Mesendoderm (in vitro differentiated cells): ENCODE measurements at places on chromosomes 12 and 14.

GRCh38 chr12:70644861-70645260, 7.6 kb upstream of the PTPRB start:
- DNase-seq, result no peak

GRCh38 chr12:123717350-123717749, 5.2 kb downstream of the ATP6V0A2 start:
- DNase-seq, result no peak

- DNase-seq, result no peak
Measured at GRCh38 chr14:75831455-75831854, 150.3 kb downstream of the TGFB3 start.

GRCh38 chr14:37036669-37037341, 135.6 kb downstream of the SLC25A21 start:
- DNase-seq, result no peak

GRCh38 chr14:92413379-92413778, 90.4 kb downstream of the SLC24A4 start:
- no peak for DNase-seq

- DNase-seq, result no peak
Measured at GRCh38 chr14:54639611-54640010, 72.7 kb downstream of the SAMD4A start.

DNA sequence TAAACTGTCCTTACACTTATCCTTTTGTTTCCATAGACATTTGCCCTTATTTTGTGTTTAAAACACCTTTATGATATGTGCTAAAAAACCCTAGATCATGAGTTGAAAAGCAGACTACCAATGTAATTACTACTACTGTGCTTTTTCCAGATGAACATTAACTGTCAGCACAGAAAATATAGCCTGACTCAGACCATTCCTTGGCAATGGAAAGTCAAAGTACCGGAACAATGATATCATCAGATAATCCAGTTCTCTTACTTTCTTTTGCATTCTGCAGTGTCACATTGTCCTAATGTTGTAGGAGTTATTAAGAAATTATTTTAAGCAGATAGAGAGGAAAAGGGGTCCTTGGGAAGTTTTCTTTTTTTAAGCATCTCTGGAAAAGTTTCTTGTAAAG, 1189.0 kb upstream of the FLRT2 start:
- no peak for DNase-seq
